ENCODE measurements at places on chromosomes 12 and 14. TPM values are rescaled to one million over a fixed set of nuclear protein-coding genes. Genes with fewer than 3 reads are reported as not detected.

Gene GALNT16
- polyA plus RNA-seq, result 3.0 TPM

Gene FLVCR2
- polyA plus RNA-seq, result 3.6 TPM

Gene CMA1
- 1.2 TPM for polyA plus RNA-seq

Gene KRT72
- not detected for polyA plus RNA-seq

Gene YAF2
- 12.6 TPM for polyA plus RNA-seq

Gene PFDN5
- 819 TPM for polyA plus RNA-seq

Gene SLC10A1
- not detected for polyA plus RNA-seq

Gene POTEM
- polyA plus RNA-seq, result not detected

Gene GUCY2C
- 8.4 TPM for polyA plus RNA-seq

Gene PLEKHG3
- 17.4 TPM for polyA plus RNA-seq

Gene GLS2
- not detected for polyA plus RNA-seq

Gene RNF34
- polyA plus RNA-seq, result 31.7 TPM

Gene FITM1
- not detected for polyA plus RNA-seq

Gene FOXN4
- polyA plus RNA-seq, result not detected
